Stimulated activated CD8-positive, alpha-beta memory T cell treated with anti-CD3 and anti-CD28 coated beads, Interleukin-15, amount 100 ng/mL, for 24 hours (primary cell): ENCODE measurements at places on chromosomes 6 and 20.

DNA sequence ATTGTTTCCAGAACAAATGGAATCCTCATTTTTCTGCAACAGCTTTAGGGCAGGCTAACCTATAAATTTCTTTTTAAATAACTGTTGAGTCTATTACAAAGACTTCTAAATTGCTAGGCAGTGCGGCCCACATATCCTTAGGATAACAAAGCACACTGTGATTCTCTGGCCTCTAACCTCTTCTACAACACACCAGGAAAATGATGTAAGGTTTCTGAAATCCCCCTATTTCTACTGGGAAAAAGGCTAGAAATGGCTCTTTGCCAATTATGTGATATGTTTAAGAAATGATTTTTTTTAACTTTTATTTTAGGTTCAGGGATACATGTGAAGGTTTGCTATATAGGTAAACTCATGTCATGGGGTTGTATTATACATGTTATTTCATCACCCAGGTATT lies 17.3 kb upstream of the NT5E start:
- no peak for DNase-seq

DNA sequence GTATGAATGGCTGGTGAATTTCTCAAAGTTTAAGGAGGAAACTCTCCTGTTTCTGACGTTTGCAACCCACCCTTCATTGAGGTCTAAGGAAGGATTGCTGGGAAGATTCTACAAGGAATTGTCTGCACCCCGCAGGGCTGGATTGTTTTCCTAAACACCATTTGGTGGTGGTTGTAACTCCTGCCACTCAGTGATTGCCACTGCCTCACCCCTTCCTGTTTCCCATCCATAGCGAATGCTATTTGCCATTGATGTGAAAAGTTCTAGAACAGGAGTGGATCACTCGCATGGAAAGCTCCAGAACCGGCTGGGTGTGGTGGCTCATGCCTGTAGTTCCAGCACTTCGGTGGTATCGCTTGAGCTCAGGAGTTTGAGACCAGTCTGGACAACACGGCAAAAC lies 8.7 kb upstream of the DSP start:
- DNase-seq: no peak

- DNase-seq: no peak
These were observed 675.9 kb upstream of the CITED2 start for GRCh38 chr6:140050101-140050995.

GRCh38 chr6:75261299-75261698 lies 17.7 kb upstream of the COX7A2 start:
- no peak for DNase-seq

- no peak for DNase-seq
These were observed 185.6 kb downstream of the OR2B2 start for GRCh38 chr6:27726619-27727023.

DNA sequence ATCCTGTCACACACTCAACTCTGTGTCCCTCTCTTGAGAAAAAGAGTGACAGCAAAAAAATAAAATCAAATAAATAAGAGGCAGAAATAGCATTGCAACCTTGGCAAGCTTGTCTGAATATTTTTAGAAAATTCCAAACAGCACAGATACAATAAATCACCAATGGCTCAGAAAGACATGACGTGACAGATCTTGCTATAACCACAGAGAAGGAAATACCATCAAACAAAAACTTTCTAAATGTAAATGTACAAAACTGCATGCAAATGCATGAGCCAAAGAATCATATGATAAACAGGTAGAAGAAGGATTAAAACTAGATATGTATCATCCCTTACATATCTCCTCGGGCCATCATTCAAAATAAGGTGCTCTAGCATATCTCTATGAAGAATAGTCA lies 549.2 kb upstream of the NOX3 start:
- DNase-seq: no peak

DNA sequence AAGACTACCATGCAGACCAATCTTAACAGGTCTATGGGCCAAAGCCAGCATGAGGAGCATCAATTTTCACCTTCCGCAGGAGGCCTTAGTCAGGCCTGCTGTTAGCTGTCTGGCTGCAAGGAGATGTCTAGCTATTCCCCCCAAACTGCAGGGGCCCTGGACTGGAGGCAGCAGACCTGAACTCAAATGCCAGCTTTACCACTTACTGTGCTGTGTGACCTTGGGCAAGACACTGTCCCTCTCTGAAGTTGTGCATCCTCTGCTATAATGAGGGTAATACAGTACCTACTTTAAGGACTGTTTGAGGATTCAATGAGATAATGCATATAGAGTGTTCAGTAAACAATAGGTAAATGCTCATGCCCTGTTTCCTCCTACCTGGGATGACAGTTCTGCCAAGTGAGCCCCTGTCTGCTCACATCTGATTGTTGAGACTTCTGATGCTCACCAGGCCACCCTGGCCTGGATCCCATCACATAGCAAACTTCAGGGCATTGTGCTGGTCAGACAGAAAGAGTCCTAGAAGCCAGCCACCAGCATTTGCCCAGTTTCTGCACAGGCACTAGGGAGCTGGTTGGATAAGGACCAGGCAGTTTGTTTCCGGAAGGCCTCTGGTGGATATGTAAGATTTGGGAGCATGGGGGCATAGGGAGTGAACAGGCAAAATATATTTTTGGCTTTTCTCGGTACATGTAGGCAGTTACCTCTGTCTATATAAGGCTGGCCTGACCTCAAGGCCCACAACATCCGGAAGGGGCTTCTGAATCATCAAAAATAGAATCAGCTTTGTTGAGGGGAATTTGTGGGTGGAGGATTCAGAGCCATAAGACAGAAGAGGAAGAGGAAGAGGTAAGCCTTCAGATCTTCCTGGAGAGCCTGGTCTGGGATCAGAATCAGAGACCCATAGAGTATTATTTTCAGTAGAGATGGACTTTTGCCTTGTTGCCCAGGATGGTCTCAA lies 2.3 kb upstream of the OCSTAMP start:
- no peak for DNase-seq

GRCh38 chr6:36576578-36576977 lies 17.6 kb upstream of the SRSF3 start:
- DNase-seq: no peak

- no peak for DNase-seq
These were observed 13.7 kb downstream of the QRSL1 start for GRCh38 chr6:106643061-106643460.

GRCh38 chr6:35177596-35177995 lies 36.2 kb upstream of the SCUBE3 start:
- no peak for DNase-seq

- DNase-seq: no peak
These were observed 10.8 kb upstream of the UST start for GRCh38 chr6:148735989-148736388.

DNA sequence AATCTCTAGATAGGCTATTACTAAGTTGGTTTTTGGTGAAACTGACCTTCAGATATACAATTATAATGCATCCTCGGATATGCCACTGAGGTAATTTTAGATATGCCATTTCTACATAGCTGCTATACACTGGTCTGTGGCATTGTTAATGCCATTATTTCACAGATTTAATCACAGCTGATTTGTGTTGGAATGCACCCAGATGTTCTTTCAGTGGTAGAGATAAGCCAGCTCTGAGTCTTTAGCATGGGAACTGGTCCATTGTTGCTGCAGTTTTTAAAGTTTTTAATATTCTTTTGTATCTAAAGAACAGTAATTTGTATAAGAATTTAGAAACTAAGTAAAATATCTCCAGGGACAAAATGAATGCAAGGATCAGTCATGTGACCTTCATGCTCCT lies 6.8 kb downstream of the TMX4 start:
- no peak for DNase-seq
